Activated naive CD4-positive, alpha-beta T cell (primary cell): ENCODE measurements at places on chromosomes 4 and X.

DNA sequence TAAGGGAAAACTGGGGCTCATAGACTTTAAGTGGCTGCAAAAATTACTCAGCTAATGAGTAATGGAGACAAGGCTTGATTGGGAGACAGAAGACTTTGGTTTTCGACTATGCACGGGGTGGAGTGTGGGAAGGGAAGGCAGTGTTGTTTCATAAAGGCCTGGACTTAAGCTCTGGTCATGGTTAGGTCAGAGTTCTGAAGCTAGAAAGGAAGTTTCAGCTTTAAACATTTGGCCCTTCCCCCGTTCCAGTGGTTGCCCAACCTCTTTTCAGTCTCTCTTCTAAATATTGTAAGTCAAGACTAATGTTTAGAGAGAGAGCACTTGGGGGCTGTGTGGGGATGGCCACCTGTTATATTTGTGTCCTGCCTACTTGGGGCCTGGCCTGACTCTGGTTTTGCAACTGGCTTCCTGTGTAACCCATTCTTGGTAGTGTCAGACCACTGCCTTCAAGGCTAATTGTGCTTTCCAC lies 21.0 kb downstream of the MSN start:
- DNase-seq: no peak

DNA sequence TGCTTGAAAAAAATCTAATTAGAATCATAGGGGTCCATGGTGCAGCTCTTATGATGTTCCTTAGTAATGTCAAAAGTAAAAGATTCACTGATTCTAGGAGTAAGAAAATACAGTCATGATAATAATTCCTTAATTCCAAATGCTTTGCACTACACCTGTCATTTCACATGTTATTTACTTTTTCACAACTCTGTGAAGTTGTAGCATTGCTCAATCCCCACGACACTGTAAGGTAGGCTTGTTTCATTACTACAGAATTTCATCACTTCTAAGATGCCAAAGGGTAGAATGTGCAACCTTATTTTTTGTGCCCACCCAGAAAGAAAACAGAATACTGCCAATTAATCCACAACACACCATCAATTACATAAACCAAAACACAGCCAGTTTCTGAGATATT lies 46.1 kb upstream of the LNX1 start:
- no peak for DNase-seq

DNA sequence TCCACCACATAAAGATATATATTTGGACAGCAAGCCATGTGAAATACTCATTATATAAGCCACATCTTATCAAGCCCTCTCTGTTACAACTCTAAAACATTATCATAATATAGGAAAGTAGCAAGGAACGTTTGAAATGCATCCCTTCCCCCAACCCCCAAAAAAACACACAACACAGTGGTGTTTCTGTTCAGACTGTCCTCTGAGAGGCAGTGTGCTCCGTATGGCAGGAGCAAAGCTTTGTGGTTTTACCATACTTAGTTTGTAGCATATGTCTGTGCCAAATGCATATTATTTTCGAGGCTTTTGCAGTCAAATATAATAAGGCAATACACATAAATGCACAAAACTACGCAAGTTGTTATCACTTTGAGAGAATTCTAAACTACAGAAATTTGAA lies 194.2 kb downstream of the RAPGEF2 start:
- DNase-seq: no peak

GRCh38 chr4:141356963-141357335 lies 136.3 kb downstream of the ZNF330 start:
- DNase-seq: no peak

- no peak for DNase-seq
These were observed 57.0 kb upstream of the TBC1D14 start for GRCh38 chr4:6852582-6852981.

DNA sequence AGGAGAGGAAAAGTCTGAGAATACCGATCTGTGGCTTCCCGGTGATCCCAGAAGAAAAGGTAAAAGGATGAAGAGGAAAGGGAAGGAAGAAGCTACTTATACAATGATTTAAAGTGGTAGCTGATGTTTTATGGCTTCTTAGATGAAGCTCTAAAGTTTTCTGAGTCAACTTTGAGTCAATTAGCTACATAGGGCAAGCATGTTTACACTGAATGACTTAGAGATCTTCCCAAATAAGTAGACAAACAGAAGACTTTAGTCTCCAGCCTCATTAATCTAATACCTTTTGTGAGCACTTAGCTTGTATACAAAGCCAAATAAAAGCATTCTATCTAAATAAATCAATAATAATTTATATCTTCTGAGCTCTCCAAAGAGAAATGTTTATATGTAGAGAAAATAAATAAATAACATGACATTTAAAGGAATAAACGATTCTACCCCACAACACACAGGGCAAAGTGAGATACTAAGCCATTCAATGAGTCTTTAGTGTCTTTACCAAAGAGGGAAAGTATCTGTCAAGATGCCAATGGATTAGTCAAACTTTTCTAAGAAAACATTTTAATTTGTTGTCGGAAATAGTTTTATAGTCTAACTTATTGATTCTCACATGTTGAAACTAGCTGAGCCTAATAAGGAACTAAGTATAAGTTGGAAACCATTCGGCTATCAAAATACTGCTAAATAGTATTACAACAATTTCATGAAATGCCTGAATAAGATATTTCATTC lies 46.0 kb upstream of the TMEM184C start:
- DNase-seq: no peak

DNA sequence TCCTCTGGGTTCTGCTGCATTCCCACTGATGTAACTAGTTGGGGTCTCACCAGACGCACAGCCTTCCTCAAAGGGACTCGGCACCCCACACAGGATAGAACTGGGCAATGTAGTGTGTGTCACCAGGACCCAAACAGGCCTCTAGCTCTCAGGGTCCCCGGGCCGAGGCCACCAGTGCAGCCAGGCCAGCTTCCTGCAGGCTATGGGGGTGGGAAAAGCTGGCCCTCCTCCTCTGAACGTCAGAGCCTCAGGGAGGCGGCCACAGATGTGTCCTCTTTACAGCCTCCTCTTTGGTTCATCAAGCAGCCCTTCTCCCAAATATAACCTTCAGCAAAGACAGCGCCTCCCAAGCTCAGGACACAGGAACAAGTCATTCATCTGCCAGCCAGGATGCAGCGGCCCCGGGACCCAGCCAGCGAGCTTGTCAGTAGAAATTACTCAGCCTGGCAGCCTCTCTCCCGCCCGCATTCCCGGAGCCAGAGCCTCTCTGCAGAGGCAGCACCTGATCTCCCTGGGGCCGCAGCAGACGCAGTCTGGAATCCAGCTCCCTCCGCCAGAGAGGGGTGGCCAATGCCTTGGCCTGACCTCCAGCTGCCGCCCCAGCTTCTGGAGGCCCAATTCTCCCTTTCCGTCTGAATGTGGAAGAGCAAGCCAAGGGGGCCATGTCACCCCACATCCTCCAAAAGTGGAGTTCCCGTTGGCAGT lies 288.5 kb downstream of the FBXW7 start:
- DNase-seq: no peak

- no peak for DNase-seq
These were observed 87.9 kb downstream of the WDFY3 start for GRCh38 chr4:84878546-84878945.

DNA sequence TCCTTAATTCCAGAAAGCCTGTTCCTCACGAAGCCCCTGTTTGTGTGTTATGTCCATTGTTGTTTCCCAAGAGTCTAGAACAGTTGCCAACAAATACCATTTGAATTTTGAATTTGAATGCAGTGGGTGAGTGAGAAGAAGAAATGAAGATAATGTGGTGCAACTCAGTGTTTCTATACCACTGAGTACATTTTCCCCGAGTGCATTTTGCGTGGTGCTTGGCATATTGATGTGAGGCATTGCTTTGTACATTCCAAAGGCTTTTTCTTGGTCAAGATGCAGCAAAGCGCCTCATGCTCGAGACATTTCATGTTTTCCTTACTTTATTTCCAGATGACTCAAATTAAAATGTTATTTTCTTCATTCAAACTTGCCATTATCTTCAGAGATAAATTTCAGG lies 253.1 kb upstream of the RPS6KA3 start:
- no peak for DNase-seq

DNA sequence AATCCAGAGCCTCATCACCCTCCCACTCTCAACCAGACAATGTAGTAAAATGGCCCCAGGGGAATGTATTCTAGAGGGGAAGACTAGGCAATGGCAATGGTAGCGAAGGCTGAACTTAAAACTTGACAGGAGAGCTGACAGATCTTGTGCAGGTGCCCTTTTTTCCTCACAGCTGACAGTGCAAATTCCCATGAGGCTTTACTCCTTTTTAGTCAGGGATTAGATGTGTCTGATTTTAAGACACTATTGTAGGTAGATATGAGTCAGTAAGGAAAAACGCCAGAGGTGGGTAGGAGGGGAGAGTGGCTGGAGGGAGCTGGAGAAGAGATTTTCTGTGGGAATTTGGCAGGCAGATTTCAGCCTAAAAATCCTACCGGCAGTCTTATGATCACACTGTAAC lies 10.7 kb downstream of the CAPN6 start:
- no peak for DNase-seq

DNA sequence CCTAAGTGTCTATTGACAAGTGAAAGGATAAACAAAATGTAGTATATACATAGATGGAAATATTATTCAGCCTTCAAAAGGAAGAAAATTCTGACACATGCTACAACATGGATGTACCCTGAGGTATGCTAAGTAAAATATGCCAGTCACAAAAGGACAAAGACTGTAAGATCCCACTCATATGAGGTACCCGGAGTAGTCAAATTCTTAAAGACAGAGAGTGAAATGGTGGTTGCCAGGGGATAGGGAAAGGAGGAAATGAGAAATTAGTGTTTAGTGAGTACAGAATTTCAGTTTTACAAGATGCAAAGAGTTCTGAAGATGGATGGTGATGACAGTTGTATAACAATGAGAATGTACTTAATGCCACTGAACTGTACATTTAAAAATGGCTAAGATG lies 102.3 kb upstream of the NAP1L5 start:
- no peak for DNase-seq

- DNase-seq: no peak
These were observed 33.9 kb upstream of the DDIT4L start for GRCh38 chr4:100224160-100224559.

- no peak for DNase-seq
These were observed 91.6 kb downstream of the SHROOM3 start for GRCh38 chr4:76526585-76526990.

DNA sequence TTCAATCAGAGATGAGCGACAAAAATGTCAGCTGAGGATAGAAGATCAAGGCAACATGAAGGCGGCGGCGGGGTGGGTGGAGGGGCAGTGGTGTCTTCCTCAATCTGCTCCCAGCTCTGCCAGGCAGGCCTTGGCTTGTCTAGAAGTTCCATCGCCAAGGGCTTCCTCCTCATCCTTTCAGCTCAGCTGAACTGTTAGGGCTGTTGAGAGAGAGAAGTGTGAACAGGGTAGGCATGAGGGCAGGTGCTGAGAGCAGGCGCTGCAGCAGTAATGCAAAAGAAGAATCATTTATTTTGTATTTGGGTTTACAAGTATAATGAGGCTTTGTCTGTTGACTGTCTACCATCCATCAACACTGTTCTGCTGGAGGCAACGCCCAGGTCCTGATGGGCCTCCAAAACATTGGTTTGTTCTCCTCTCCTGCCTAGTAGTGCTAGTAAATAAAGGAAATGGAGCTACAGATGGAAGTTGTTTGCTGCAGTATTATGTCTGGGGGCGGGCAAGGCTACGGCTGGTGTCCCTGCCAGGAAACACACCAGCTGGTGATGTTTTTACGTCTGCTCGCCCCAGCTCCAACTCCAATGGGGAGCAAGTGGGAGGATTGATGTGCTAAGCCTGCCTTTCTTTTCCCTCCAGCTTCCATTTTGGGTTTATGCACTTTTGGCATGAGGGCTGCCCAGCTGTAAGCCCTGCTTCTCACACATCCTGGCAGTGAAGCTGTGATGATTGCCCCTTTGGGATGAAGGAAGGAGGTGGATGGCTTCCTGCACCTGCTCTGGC lies 139.4 kb upstream of the BOD1L1 start:
- no peak for DNase-seq

DNA sequence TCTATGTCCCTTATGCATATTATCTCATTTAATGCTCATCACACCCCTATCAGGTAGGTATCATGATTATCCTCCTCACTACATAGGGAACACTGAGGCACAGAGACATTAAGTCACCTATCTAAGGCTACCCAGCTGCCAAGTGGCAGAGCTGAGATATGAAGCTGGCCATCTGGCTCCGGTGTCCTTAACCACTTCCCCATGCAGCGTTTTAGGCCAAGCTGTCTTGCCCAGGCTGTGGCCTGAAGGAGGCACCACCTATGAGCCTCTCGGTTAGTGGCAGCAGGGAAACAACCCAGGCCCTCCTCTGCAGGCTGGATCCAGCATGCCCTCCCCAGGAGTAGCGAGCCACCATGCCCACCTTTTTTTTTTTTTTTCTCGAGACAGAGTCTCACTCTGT lies 16.3 kb downstream of the PJA1 start:
- no peak for DNase-seq

- DNase-seq: no peak
These were observed 8.2 kb upstream of the YIPF6 start for GRCh38 chrX:68490644-68491043.

GRCh38 chr4:17241835-17242234 lies 270.1 kb downstream of the QDPR start:
- no peak for DNase-seq

GRCh38 chr4:124610211-124610610 lies 102.3 kb downstream of the ANKRD50 start:
- DNase-seq: no peak
